GM23338 (cell line): ENCODE measurements at places on chromosomes 16 and 17.

GRCh38 chr16:67349172-67349571 is 22.6 kb downstream of the LRRC36 start:
- DNase-seq = peak; percentile 48

GRCh38 chr16:79823639-79824038 is 223.1 kb upstream of the MAF start:
- no peak for DNase-seq

- DNase-seq = no peak
These were observed 5.4 kb upstream of the MMD start for GRCh38 chr17:55426851-55427586.

DNA sequence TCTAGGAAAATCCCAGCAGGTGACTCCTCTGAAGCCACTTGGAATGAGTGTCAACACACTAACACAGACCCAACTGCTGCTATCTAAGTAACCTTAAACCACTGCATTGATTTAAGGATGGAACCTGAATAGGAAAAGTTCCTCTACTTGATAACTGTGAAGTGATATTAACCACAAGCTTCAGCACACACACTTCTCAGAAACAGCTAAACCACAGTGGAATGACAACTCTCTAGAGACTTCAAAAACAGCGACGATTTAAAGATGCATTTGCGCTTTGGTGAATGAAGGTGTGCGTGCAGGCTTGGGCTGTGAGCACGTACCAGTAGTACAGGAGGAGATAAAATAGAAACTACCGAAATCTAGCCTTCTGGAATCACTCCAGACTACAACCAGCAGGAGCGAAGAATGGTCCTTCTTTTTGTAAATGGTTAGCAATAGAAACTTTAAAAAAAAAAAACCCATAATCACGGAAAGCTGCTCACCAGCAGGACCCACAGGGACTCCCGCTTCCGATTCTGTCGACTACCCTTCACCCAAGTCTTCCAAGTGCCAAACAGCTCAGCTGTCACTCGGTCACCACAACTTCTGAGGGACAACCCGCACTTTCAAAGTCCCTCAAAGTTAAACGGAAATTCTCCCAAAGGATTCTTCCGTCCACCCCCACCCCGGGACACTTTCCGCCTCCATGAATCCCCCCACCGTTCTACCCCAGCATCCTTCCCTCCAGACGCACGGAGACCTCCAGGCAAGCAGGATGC is 137.7 kb upstream of the CORO6 start:
- DNase-seq = peak; percentile 23
